ENCODE measurements at places on chromosomes 6 and 20.

- no peak for DNase-seq
Observed at GRCh38 chr20:45832619-45833018, 980 bp upstream of the SNX21 start.

DNA sequence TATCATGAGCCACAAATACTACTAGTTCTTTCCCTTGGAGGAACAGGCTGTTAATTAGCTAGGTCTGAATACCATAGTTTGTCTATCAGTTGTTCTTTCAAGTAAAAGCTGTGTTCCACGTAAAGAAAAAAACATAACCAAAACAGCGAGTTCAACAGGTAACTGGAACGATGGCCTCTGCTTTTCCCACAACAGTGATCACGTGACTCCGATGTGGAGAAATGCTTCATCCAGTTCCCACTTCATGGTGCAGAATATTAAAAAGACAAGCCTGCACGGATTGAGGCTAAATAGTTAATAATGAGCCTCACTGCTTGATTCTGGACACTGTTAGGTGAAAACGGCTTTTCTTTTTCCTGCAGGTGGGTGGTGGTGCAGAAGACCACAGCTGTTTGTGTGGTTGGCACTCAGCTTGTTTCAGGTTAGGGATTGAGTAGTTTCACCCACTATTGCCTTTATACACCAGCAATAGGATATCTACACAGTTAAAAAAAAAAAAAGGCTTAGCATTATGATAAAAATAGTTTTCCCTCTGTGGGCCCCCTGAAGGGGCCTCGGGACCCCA lies 88.1 kb downstream of the DACT2 start:
- DNase-seq = no peak

DNA sequence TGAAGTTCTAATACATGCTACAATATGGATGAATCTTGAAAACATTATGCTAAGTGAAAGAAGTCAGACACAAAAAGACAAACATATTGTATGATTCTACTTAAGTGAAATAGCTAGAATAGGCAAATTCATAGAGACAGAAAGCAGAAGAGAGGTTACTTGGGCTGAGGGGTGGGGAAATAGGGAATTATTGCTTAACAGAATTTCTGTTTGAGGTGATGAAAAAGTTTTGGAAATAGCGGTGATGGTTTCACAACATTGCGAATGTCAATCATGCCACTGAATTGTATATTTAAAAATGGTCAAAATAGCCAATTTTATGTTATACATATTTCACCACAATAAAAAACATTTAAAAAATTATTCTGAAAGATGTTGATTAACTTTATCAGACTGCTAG lies 6.1 kb downstream of the SLC26A8 start:
- no peak for DNase-seq

GRCh38 chr20:14114065-14114704 lies 118.9 kb downstream of the MACROD2 start:
- no peak for DNase-seq

DNA sequence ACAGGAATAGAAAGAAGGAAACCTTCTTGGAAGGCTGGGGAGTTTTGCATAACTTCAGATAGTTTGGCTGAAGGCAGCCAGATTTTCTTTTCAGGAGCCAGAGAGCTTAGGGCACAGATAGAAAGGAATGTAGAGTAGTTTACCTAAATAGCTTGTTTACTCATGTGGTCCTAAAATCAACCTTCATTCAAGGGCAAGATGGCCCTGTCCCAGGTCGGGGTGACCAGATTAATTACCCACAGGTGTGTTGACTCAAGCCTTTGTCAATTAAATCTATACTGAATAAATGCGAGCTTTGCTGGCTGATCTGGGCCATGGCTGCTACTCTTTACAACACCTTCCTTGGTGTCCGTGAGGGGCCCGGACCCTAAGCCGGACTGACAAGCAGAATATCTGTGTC lies 792.0 kb upstream of the MAN1A1 start:
- DNase-seq = no peak

GRCh38 chr6:5457983-5458683 lies 196.8 kb downstream of the FARS2 start:
- no peak for DNase-seq

DNA sequence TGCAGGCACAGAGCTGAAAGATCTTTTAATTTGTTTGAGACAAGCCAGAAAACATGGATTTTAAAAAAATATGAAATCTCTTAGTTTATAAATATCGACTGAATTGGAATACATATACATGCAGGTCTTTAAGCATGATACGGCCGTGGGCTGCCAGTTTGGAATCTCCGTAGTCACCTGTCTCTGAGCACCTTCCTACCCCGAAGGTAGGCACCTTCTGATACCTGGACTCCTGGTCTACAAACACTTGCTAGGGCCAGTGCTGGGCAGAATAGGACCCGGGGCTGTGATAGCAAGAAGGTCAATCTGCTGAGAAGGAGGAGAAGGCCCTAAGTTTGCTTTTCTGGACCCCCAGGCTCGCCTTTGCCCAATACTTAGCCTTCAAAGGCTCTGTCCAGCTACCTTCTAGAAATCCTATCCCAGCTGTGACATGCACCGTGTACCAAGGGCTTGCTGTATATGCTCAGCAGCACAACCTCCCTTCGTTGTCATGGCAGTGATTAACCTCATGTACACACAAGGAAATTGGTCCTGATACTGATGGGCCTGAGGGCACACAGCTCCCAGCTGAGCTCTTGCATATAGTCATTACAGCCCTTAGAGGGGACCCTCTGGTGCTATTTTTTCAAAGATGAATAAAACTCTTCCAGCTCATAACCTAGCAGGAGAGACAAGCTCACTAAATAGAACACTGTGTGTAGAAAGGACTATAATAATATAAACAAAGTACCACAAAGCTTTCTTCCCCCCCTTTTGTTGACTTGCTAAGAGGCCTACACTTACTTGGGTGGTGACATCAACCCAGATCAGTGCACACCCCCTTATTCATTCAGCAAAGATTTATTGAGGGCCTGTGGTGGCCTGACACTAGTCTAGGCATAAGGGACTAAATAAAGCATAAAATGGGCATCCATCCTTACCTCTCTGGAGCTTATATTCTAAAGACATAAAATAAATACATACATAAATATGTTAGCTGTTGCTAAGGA lies 17.7 kb downstream of the SNPH start:
- no peak for DNase-seq

GRCh38 chr6:156982168-156982567 lies 205.0 kb downstream of the ARID1B start:
- DNase-seq = no peak

DNA sequence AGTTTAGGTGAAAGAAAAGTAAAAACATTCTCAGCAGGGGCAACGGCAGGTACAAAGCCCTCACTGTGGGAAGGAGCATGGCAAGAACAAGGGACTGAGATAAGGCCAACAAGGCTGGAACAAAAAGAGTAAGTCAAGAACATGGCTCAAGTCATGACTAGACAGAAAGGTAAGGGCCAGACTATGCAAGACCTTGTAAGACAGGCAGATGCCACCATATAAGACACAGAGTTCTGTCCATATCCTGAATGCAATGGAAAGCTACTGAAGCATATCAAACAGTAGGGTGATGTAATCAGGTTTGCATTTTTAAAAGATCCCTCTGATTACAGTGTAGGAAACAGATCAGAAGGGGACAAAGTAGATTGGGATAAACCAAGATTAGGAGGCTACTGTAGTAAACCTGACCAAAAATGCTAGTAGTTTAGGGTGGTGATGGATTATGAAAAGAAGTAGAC lies 5.5 kb downstream of the REV3L start:
- DNase-seq = no peak

- no peak for DNase-seq
Observed at GRCh38 chr20:33408716-33409654, 7.7 kb upstream of the CDK5RAP1 start.

GRCh38 chr6:27213544-27214125 lies 33.9 kb upstream of the PRSS16 start:
- DNase-seq = no peak

DNA sequence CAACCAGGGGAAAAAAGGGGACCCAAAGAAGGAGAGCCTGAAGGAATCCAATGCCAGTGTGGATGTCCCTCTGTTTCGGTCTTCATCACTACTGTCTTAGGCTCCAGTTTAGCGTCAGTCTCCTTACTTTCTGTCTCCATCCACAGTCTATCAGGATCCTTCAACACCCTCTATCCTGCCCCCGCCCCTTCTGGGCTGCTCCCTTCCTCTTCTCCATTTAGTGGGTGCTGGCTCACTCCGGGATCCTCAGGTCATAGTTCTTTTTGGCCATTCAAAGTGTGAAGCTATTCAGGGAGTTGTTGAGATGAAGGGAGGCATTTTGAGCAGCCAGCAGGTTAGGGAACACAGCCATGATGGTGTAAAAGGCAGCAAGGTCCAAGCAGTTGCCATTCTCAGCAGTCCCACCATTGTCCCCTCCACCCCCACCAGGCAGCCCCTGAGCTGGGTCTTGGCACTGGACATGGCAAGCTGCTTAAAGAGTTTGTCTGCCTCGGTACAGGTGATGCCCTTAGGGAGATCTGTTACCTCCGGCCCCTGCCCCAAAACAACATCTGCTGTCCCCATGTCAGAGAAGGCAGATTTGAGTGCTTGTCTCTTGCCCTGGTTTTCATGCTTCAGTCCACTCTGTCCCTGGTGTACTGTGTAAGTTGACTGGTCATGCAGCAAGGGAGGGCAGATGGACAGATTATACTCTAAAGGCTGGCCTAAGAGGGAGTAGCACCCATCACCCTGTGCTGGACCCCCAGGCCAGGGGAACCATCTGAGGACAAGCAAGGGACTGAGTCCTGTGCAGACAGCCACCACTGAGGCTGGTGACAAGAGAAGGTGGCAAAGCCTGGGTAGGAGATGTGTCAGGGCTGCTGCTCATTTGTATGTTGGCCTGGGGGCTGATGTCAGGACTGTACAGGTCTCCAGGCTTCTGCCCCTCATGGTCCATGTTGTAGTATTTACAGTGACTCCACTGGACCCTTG lies 842.0 kb downstream of the HACE1 start:
- DNase-seq = no peak

- no peak for DNase-seq
Observed at GRCh38 chr6:15588971-15589634, 73.7 kb downstream of the DTNBP1 start.

DNA sequence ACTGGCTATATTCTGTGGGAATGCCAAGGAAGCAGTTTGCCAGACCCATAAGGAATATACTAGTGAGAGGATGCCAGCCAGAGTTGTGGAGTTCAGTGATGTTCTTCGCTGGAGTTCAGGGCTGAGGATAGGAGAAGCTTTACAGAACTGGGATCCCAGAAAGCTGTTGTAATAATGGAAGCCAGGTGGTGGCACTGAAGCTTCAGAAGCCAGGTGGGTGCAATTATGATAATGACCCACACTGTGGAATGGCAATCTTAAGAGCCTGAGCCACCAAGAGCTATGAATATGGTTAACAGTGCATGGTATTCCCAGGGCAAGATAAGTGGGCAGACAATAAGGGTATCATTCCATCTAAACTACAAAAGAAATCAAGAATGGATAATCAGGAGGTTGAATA lies 25.1 kb upstream of the ENPP1 start:
- no peak for DNase-seq

GRCh38 chr20:51712501-51713212 lies 55.5 kb downstream of the ATP9A start:
- DNase-seq = no peak

DNA sequence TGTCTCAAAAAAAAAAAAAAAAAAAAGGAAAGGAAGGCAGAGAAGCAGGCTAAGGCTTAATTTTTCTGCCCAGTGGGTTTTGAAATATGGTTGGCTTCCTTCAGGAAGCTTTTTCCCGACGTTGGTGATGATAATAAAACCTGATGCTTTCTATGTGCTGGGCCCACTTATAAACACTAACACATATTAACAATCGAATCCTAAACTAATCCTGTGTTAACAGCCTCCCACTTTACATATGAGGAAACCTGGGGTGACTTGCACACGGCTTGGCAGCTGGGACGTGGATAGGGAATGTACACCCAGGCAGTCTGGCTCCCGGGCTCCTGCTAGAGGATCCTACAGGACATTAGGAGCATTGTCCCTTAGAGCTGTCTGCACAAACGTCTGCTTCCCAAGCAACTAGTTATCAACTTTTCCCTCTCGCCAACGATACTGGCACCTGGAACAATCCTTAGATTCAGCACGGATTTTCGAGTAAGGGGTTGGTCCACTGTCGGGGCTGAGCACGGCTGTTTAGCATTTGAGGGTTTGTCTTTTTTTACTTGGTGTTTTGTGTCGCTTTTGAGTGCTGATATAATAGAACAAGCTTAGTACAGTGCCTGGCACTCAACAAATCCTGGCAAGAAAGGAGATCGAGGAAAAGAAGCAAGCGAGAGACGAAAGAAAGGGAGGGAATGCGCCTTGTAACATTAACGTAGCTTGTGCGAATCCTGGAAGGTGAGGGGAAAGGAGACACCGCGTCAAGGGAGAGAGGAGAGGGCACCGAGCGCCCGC lies 622 bp upstream of the KIZ start:
- DNase-seq = no peak

DNA sequence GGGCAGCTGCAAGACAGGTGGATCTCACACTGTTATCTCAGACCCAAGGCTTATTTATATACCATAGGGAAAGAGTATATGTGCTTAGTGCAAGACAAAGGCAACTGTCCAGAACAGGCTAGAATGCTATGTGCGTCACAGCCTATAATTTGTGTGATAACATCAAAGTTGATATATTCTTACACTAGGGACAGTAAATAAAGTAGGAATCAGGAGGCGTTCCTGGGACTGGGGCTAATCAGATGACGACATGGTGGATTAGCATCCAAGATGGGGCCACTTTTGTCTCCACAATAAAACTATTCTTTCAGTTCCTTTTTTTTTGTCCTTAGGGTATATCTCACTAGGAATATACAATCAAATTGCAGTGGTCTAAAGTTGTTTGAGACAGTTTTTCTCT lies 54.9 kb upstream of the IER3 start:
- DNase-seq = no peak

DNA sequence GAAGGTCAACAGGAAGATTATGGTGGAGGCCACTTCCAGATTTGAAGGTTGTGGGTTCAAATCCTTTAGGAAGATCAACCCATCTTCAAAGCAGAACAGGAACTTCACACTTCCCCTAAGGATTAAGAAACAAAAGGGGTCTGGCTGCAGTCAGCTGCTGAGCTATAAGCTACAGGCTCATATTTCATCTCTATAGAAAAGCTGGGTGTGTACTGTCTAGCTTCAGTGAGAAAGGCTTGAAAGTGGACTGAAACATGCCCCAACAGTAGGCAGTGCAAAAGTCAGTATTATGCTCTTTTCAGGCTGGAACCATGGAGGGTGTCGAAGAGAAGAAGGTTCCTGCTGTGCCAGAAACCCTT lies 60.1 kb upstream of the SPDEF start:
- no peak for DNase-seq

DNA sequence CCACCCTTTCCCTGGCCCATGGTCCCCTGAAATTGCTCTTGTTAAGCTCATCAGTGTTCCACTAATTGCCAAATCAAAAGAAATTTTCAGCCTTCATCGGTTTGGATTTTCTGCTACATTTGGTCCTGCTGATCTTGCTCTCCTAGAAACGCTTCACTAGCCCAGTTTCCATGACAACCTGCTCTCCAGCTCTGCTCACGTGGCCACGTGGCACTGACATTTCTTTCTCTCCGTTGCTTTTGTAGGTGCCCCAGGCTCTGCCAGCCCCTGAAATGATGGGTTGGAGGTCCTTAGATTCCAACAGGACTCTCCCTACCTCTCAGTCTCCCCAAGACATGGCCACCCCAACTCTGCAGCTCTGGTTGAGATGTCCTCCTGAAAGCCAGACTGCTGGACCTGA lies 45.8 kb upstream of the NNAT start:
- no peak for DNase-seq

GRCh38 chr6:118305081-118305480 lies 243.0 kb upstream of the PLN start:
- DNase-seq = no peak

Data from activated CD4-positive, alpha-beta T cell treated with anti-CD3 and anti-CD28 coated beads, Interleukin-2, amount 50 U/mL, for 24 hours (primary cell).